Posterior vena cava (tissue), 2 donors: ENCODE measurements at places on chromosomes 13 and 19.
A peak's percentile ranks its signal among the peaks of the same experiment; 100 is the strongest.

DNA sequence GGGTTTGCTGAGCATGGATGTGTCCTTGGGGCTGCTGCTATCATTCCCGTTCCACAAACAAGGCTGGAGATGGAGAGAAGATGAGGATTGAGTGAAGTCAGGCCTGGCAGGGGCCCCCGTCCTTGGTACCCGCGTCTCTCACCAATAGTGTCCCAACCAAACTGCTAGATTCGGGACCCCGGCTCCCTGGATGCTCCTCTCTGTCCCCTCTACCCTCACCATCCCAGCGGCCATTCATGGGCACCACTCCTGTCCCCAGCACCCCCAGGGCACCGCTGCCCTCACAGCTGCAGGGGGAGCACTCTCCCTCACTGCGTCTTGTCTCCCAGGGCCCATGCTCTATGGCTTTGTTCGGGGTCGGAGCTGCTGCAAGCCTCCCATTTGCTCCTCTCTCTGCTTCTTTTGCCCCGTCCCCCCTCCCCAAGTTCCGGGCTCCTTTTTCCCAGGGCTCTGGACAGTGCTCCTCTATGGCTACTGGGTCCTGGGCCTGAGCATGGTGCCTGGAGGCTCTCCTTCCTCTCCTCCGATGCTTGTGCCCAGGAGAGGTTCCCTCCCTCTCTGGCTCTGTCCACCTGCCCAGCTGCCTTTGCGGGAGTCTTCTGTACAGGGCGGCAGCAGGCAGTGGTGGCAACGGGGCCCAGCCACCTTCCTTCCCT, 219.5 kb downstream of the TEX29 start:
- DNase-seq: peak; percentile 60

DNA sequence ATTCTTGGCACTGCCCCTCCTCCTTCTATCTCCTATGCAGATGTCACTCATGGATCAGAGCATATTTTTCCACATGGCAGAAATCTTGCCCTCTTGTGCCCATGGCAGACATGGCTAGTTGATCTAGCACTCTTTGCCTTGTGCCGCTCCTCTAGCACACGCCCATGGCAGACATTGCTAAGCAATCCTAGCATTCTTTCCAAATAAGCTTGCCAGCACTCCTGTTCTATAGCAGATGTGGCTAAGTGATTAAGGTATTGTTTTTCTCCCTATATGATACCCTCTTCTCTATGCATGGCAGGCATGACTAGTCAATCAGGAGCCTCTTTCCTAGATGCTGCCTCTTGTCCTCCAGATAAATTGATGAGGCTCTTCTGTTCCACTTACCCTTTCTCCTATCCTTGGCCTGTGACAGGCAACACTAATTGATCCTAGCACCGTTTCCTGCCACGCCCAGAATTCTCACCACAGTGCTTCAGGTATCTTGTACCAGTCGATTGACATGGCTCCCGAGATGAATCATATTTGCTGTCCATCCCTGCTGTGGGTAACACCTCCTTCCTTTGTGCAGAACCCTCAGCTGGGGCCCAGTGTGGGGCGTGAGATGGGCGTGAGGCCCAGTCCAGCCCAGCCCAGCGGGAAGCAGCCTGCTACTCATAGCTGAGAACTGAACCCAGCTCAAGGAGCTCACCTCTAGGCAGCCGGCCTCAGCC, 26.9 kb downstream of the TMED1 start:
- no peak for DNase-seq

DNA sequence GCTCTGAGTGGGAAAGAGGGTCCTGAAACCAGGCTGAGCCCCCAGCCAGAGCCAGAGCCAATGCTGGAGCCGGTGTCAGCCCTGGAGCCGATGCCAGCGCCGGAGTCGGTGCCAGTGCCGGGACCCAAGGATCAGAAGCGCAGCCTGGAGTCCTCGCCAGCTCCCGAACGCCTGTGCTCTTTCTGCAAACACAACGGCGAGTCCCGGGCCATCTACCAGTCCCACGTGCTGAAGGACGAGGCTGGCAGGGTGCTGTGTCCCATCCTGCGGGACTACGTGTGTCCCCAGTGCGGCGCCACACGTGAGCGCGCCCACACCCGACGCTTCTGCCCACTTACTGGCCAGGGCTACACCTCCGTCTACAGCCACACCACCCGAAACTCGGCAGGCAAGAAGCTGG, 369 bp downstream of the NANOS3 start:
- no peak for DNase-seq

DNA sequence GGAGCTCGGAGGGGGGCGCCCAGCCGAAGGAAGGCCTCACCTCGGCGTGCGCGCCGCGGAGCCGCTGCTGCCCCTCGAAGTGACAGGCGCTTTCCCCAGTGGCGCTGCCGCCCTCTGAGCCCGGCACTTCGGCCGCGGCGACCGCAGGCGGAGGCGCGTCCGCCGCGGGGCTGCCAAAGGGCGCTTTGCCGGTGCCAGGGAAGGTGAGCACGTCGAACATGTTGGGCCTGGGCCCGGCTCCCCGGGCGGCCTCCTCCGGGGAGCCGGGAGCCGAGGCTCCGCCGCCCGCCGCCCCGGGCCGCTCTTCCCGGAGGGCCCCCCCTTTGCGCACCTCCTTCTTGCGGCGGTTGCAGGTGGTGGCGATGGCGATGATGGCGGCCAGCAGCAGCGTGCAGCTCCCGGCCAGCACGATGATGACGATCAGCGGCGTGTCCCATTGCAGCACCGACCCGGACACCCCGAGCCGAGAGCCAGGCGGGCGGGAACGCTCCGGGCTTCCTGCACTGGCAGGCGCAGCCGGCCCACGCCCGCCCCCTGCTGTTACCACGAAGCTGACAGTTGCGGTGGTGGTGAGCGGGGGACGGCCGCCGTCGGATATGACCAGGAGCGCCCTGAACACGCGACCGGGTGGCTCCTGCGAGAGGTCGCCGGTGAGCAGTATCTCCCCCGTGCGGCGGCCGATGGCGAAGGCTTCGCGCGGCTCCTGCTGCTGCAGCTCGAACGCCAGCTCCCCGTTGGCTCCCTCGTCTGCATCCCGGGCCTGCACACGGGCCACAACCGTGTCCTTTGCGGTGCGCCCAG, 2.5 kb downstream of the PCDH8 start:
- no peak for DNase-seq

GRCh38 chr19:29476528-29476927, 49.3 kb upstream of the VSTM2B start:
- no peak for DNase-seq

DNA sequence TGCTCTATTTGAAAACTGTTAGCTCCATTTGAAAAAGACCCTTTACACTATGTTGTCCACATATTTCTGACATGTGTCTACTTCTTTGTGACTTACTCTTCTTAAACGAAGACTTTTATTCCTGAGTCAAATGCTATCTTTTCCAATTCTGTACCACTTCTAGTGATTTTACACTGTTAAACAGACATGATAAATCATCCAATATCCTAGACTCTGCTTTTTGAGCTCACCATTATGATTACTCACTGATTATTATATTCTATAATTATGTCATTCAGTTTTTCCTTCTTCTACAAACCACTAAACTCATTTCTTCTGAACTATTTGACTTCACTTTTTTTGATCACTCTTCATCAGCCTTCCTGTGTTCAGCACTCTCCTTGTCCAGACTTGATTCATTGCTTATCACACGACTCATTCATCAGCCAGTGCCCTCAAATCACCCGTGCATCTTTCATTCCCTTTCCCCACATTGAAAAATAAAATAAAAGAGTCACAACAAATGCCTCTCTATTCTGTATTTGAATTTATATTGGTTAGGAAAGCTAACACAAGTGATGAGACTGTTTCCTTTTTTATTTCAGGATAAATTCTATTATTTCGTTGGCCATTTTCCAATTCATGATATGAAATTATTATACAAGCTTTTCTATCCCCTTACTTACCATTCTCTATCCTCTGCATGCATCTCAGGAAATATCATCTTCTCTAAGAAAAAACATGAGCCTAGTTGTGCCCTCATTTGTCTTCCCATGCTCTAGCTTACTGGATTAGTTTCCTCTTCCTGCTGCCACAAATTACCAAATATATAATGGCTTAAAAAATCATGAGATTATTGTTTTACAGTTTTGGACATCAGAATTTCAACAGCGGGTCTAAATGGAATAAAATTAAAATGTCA, 1482.1 kb upstream of the MIR17HG start:
- DNase-seq: no peak

- DNase-seq: no peak
Measured at GRCh38 chr13:97723655-97724054, 229.8 kb upstream of the IPO5 start.

DNA sequence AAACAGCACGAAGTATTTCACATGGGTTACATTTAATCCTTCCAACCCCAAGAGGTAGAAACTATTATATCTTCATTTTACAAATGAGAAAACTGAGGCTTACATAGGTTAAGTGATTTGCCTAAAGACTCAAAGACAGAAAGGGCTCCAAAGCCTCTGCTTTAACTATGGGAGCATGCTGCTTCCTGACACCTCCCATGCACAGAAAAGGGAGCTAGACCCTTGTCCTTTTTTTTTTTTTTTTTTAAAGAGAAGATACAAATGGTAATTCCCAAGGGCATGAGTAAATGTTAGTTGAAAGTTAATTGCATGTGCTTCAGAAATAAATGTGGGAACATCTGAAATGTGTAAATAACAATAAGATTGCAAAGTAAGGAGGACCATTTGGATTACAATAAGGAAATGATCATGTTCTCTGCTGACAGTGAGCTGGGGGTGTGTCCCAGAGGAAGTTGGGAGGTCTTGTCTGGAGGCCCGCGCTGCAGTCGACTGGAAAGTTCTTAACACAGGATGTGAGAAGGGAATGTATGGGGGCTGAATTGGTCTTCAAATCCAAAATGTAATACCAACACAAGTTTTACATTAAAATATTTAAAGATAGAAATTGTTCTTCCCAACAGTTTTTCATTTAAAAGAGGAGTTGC, 500.3 kb downstream of the KLF12 start:
- DNase-seq: no peak

- DNase-seq: no peak
Measured at GRCh38 chr19:12482509-12482886, 2.1 kb downstream of the ZNF709 start.

GRCh38 chr19:10866495-10866894, 4.9 kb upstream of the CARM1 start:
- DNase-seq: no peak

DNA sequence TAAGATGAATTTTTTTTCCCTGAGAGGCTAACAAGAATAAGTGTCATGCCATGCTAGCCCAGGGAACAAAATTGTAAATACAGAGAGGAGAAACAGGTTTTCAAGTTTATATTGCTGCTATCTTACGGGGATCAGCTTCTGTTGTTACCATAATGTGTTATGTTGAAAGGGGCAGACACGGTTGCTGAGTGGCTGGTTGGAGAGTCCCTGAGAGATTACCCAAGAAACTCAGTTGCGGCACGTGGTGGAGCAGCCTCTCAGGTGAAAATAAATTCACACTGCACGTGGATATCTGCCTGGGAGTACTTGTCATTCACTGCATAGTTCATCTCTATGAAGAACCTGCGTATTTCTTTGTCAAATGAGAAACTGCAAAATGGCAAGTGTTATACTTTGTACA, 293.6 kb downstream of the TDRD3 start:
- no peak for DNase-seq

GRCh38 chr13:99133848-99134247, 66.8 kb upstream of the UBAC2 start:
- DNase-seq: no peak

DNA sequence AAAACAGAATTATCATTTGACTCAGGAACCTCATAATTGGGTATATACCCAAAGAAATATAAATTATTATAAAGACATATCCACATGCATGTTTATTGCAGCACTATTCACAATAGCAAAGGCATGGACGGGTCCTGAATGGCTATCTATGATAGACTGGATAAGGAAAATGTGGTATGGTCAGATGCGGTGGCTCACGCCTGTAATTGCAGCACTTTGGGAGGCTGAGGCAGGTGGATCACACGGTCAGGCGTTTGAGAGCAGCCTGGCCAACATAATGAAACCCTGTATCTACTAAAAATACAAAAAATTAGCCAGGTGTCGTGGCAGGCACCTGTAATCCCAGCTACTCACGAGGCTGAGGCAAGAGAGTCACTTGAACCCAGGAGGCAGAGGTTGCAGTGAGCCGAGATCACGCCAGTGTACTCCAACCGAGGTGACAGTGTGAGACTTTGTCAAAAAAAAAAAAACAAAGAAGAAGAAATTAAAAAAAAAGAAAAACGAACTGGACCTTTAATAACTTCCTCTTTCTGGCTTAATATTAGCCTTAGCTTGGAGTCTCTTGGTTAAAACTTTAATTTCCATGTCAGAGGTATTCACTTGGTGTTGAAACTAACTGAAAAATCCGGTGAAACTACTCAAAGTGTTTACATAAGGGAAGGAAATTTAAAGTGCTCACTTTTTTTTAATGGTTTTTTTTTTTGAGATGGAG, 104.4 kb downstream of the ZNF486 start:
- DNase-seq: no peak

DNA sequence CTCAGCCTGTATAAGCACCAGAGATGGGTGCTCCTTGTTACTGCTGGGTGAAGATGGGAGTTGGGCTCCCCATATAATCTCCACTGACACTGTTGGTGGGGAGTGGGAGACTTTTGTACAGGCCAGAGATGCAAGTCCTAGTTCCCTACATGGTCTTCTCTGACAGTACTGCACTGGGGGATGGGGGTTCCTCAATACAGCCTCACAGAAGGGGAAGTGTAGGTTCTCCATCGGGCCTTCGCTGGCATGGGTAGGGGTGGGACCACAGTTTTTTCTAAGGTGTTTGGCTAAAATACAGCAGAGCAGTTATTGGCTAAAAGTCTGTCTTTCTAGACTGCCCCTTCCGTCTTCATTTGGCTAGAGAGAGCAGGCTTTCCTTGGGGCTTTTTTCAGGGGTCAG, 167.2 kb upstream of the SERP2 start:
- DNase-seq: no peak

DNA sequence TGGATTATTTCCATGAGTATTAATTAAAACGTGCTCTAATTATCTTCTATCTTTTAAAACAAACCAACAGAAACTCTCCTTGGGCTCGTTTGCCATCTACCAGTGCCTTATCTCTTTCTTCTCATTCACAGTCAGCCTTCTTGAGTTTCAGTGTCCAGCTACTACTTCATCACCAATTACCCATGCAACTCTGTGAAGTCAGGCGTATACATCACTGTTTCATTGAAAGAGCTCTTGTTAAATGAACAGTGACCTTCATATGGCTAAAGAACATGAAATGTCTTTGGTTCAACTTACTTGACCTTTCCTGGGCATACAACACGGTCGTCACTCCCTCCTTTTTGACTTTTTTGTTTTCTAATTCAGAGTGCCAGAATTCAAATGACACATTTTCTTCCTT, 5.2 kb upstream of the IFT88 start:
- no peak for DNase-seq

GRCh38 chr19:40604647-40605215, 3.6 kb downstream of the LTBP4 start:
- peak; percentile 76 for DNase-seq

DNA sequence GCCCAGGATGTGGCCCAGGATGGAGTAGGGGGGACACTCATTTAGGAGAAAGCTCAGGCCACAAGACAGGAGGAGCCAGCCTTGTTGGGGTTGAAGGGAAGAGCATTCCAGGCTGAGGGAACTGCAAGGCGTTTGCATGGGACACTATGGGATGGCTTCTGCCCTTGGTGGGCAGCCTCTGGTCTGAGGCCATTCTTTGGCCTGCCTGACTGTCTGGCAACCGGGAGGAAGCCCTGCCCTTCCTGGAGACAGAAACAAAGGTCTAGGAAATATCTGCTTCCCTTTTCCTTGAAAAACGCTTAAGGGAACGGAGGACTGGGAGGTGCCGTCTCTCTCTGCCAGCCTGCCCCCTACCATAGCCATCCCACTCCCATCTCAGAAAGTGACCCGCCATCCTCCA, 2.8 kb upstream of the ICAM1 start:
- DNase-seq: no peak

- peak; percentile 85 for DNase-seq
Measured at GRCh38 chr19:24033963-24034342, 53.0 kb upstream of the ZNF254 start.

- no peak for DNase-seq
Measured at GRCh38 chr19:44927746-44928145, 13.3 kb downstream of the APOC1 start.
